ENCODE measurements at places on chromosomes 1 and 21.

GRCh38 chr1:64437453-64437852, 32.5 kb upstream of the CACHD1 start:
- DNase-seq = no peak

- no peak for DNase-seq
Observed at GRCh38 chr1:169113613-169114119, 7.2 kb downstream of the ATP1B1 start.

DNA sequence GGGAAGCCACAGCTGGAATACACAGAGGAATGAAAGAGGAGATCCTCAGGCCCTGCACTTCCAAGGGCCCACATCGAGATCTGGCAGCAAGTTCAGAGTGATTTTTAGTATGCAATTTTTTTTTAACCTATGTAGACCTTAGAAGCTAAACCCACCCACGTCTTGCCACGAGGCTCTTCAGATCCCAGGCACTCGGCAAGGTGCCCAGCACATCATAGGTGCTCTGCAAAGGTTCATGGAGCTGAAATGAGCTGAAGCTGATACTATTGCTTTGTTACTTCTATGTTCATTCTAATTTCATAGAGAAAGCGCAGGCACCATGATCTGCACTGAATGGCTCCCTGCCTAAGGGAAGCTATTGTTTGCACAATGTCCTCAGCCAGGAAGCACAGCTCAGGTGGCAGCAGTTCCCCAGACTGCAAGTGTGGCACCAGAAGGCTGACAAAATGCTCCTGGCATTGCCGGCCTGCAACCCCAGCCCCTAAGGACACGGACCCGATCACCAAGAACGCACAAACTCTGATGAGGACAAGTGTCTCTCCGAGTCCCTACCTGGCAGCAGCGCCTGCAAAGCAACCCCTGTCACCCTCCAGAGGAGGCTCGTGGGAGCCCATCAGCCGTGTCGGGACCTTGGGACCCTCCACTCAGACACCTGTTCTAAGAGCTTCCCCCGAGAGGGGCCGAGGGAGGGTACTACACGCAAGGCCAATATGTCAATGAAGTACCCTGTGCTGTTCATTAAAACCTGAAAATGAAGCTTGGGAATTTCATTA, 264.2 kb downstream of the NPHP4 start:
- no peak for DNase-seq

- DNase-seq = no peak
Observed at GRCh38 chr1:186566140-186566855, 105.4 kb upstream of the PDC start.

DNA sequence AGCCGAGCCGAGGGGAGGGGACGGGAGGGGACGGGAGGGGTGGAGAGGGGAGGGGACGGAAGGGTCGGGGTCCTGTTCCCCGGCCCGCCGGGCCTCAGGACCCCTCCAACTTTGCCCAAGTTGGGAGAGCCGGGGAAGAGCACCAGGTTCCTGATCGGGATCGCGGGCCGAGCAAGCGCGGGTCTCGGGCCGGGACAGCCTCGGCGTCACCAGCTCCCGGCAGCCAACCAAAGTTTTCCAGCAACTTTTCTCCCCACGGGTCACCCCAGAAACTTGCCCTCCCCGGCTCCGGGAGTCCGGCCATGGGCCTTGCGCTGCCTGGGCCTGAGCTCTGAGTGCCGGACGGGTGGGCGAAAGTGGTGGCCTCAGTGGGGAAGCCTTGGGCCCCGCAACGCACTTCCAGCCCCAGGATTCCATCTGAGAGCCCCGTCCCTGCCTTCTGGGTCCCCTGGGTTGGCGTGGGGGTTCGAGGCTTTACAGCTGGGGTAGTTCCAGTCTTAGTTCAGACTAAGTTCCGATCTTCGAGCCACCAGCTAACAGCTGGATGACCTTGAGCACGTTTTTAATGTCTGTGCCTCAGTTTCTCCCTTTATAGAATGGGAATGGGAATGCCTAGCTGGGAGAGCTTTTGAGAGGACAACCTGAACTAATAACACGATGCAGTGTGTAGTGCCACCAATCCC, 458 bp downstream of the ZC3H12A start:
- no peak for DNase-seq

DNA sequence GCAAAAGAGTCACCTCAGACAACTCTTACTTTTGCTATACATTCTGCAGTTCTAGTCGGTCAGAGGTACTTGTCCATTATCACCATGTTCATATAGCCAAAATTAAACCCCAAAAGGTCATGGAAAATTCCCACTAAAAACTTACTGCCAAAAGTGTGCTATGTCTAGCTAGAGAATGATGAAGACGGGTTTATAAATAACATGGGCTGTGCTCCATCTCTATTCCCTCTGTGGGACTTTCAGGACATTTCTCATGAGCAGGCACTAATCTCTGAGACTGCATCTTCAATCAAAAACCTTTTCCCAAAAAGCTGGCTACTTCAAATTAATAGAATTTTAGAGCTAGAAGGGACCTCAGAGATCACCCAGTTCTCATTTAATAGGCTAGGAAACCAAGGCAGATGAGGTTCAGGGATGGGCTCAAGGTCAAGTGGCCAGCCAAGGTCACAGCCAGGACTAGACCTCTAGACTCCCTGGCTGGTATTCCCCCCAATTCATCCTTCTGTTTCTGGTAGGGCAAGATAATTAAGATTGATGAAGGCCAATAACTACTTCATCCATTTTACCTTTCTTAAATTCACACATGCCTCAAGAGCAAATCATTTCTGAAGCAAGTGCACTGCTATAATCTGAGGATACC, 21.0 kb upstream of the MOB3C start:
- no peak for DNase-seq

DNA sequence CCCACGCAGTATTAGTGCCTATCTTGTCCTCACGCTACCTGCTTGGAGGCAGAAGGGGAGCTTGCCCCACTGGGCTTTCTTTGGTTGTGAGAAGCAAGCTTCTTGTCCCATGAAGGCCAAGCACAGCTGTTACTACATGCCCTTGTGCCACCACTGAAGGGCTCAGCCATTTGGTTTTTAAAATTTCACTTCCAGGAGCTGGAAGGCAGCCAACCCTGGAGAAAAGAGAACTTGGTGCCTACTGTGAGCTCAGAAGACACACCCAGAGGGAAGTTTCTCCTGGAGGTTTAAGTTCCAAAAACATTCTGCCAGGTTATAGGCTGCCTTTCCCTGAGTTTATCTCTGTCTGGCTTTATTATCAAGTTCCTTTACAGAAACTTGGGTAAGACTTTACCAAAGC, 187.4 kb downstream of the SLC35F3 start:
- DNase-seq = no peak

- DNase-seq = no peak
Observed at GRCh38 chr21:24705201-24705600, 902.1 kb downstream of the MRPL39 start.

DNA sequence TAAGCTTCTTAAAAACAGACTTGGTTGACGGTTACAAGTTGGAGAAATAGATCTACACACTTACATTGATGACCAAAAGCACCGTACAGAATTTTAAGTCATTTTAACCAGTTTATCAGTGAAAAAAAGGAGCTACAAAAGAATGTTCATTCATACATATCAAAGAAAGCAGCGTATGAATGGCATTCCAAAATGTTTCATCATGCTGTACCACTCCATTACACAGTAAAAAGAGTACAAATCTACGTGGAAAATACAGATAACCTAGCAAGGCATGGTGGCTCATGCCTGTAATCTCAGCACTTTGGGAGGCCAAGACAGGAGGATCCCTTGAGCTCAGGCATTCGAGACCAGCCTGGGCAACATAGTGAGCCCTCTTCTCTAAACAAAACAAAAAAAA, 40.3 kb downstream of the ZZZ3 start:
- DNase-seq = no peak

DNA sequence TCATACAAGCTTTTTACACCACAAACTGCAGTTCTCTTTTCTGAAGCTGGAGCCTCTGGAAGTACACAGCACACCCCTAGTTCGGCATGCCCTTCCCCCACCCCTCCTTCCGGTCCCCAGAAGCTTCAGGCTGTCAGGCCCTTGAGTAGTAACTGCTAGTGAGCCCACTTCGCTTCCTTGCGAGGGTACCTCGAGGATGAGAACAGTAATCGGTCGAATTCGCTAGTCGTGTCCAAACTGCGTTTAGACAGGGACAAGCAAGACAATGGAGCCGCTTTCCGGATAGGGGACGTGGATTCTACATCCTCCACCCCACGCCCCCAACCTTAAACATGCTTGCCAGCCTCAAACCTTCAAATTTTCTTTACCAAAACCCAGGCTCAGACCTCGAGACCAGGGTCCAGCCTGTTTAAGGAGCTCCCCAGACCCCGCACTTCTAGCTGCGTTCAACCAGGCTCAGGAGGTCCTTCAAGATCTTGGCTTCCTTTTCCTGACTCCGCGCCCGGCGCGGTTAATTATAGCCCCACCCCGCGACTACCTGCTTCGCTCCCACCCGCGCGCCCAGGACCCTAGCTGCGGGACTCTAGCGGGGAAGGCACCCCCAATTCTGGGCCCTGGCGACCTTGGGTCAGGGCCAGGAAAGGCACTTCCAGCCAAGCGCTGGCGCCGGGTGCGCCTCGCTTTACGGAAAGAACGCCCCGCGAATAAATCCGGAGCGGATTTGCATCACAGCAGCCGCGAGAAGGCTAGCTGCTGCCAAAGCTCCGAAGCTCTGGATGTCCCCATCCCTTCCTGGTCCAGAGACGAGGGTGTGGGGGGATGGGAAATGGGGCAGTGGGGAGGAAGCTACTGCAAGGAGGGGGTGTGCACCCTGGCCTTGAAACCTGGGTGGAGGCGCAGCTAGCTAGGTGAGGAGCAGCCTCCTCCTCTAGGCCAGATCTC, 8.1 kb upstream of the TSPAN1 start:
- no peak for DNase-seq
